ENCODE measurements at places on chromosomes 6 and 20. TPM values are rescaled to one million over a fixed set of nuclear protein-coding genes. Genes with fewer than 3 reads are reported as not detected.
A peak's percentile ranks its signal among the peaks of the same experiment; 100 is the strongest.

TASP1 gene
- polyA plus RNA-seq: 10.1 TPM

TNNC2 gene
- polyA plus RNA-seq: 1.5 TPM

TMEM170B gene
- polyA plus RNA-seq: 3.6 TPM

ALDH8A1 gene
- 0.21 TPM for polyA plus RNA-seq

HLA-DQA2 gene
- polyA plus RNA-seq: not detected

TAAR6 gene
- not detected for polyA plus RNA-seq

DNA sequence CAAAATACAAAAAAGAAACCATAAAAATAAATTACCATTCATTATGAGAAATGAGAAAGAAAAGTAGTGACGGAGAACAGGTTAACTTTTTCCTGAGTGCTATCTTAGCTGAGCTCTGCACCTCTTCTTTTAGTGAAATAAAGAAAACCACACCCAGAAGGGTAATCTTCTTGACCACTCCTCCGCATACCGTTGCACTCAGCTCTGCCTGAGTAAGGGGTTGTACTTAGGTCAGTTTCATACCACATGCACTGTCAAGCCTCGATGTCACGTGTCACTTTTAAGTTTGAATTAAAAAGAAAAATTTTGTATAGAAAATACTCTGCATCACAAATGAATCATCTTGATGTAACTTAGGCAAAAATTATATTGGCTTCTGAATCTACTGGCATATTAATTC lies 2.8 kb downstream of the EZR start:
- DNase-seq: no peak

DNA sequence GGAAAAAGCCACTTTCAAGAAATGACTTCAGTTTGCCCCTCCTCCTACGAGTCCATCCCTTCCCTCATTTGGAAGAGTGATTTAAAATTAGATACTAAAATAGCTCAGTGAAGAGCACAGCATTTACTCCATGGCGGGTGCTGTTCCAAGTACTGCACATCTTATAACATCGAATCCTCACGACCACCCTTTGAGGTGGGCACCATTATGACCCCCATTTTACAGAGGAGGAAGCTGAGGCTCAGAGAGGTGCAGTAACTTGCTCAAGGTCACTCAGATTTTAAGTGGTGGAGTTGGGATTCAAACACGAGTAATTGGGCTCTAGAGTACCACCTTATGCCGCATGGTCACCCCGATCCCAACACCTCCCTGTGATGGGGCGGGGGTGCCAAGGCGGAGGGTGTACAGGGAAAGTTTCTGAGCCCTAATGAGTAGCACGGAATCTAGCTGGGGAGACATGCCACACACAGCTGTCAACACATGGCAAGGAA lies 25.5 kb downstream of the TTBK1 start:
- no peak for DNase-seq

- no peak for DNase-seq
Measured at GRCh38 chr6:29675561-29675960, 5.4 kb downstream of the ZFP57 start.

- DNase-seq: no peak
Measured at GRCh38 chr6:3850451-3851203, 1.5 kb downstream of the FAM50B start.

GRCh38 chr6:5582762-5583161 lies 321.4 kb downstream of the FARS2 start:
- DNase-seq: no peak

- DNase-seq: peak; percentile 23
Measured at GRCh38 chr6:35048631-35049083, 92.5 kb downstream of the TCP11 start.

DNA sequence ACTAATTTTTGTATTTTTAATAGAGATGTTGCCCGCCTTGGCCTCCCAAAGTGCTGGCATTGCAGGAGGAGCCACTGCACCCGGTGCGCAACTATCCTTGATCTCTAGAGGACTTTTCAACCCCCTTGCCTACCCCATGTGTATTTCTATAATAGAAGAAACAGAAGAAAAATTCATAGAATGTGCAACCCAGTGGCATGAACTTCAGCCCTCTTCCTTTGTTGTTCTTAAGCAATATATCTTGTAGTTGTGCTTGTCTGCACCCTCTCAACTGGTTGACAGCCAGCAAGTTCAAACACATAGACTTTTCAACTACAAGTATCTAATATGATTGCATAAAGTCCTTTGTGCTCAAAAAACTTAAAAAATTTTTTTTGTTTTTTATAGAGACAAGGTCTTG lies 72.3 kb upstream of the NCOA3 start:
- no peak for DNase-seq

DNA sequence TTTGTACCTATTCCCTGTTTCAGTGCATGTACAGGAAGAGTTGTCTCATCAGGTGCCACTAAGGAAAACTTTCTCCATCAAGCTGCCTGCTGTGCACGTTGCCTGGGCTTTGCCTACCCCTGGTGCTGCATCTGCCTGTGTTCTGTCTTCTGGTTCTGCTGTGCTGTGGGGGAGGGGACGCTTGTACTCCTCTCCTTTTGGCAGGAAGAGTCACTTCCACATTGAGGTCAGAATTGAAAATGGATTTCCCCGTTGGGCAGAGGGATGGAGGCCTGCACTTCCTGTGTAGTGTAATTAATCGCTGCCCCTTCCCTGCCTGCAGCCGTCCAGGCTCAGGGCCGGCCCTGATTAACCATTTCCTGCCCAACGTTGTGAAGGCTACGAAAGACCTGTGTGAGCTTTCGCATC lies 153.3 kb downstream of the SCML4 start:
- peak; percentile 45 for DNase-seq

DNA sequence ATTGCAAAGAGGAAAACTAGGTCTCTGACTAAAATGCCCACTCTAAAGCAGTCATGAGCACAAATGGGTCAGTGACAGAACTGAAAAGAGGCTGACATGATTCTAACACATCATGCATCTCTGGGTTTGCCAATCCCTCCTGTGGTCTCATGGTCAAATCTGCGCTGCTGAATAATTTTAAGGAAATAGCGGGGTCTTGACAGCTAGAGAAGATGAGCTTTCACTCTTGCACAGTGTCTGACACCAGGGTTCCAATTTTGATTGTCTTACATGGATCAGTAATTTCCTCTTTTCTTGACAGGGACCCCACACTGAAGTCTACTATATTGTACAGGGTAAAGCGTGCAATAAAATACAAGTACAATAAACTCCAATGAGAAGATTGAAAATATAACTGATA lies 236.8 kb upstream of the CNR1 start:
- no peak for DNase-seq

DNA sequence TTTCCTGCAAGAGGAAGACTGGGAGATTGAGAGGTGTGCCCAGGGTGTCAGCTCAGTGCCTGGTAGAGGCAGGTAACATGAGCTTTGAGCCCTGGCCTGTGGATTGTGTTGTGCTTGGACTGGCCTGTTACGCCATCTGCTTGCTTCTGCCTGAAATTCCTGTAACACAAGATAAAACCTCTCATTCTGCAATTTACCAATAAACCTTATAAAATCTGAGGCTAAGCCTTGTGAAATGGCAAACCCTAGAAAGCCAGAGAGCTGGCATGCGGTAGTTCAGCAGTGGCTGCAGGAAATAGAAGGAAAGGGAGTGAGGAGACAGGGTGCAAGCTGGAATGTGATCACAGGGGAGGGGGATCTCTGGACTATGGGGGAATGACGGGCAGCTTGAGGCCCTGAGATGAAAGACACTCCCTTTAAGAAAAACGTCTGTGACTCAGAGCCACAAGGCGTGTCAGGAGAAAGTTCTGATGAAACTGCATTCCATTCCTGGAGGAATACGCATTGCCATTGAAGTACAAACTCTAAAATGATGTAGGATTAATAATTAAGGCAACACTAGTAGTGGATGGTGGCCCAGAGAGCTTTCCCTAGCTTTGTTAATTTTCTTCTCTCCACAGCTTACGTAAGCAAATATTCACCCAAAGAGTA lies 26.3 kb upstream of the TFAP2A start:
- no peak for DNase-seq

- DNase-seq: no peak
Measured at GRCh38 chr6:68575765-68576439, 59.2 kb upstream of the ADGRB3 start.

- DNase-seq: no peak
Measured at GRCh38 chr6:151535476-151536187, 41.8 kb downstream of the CCDC170 start.
